ENCODE measurements at places on chromosomes 7 and 10.

DNA sequence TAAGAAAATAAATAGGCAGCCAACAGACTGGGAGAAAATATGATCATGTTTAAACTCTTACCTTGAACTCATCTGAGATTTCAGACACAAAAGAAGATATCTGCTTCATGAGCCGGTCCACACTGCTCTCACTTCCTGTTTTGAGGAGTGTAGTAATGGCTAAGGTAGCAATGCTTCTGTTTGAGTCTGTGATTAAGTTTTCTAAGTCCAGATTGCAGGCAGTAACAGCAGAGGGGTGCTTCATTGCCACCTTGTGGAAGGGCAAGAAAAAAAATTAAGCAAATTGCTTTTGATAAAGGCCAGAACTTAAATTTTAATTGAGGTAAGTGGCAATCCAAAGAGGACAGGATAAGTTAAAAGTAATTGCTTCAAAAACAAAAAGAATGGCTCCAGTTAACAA, 69.1 kb downstream of the MEST start:
- no peak for DNase-seq

DNA sequence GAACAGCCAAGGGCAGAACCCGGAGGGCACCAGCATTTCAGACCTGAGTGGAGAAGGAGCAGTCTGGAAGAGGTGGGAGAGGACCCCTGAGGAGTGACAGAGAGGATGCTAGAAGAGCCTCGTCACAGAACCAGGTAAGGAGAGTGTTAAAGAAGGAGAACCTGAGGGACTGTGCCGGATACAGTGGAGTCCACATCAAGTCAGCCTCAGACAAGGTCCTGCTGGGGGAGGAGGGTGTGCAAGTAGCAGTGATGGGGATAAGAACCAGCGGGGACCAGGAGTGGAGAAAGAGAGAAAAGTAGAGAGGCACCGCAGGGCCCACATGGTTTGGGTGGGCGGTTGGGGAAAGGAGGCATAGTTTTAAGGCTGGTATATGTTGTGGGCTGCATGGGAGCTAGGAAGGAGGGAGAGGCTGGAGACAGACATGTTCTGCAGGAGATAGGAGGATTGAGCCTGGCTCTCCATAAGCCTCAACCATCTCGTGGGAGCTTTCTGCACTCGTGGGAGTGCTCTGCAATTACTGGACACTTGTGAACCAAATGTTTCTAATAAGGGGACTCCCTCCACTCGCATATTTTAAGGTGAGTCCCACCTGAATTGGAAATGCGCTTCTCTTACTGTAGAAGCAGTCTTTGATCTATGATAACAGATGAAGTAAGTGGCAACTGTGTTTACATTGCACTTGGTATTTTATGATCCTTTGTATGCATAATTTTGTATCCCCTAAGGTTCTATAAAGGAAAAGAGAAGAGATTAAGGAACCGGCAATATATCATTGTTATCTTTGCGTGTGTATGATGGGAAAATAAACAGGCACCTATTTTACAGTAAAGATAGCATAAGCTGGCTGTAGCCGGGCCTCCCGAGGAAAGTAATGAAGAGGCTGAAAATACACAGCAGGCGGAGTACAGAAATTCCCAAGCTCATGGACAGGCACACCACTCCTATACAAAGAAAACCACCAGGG, 154.8 kb downstream of the ADAM12 start:
- DNase-seq: no peak

- no peak for DNase-seq
Observed at GRCh38 chr7:56491636-56492425, 375.6 kb upstream of the NUPR2 start.

DNA sequence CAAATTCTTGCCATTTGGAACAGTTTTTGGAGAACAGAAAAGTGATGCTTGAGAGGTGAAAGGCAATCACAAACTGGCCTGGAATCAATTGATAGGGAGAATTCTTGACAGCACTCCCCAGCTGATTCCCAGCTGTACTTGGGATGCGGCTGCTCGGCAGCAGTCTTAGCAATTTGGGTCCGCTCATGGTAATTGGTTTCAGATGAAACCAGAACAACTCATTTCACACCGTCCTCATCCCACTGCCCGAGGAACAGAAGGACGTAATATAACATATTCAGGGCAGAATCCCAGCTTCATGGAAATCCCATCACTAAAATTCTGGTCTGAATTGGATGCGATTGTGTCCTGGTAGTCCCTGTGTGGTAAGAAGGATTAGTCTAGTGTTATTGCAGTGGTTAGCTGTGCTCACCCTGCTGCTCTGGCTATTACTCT, 223.3 kb upstream of the FERD3L start:
- no peak for DNase-seq

DNA sequence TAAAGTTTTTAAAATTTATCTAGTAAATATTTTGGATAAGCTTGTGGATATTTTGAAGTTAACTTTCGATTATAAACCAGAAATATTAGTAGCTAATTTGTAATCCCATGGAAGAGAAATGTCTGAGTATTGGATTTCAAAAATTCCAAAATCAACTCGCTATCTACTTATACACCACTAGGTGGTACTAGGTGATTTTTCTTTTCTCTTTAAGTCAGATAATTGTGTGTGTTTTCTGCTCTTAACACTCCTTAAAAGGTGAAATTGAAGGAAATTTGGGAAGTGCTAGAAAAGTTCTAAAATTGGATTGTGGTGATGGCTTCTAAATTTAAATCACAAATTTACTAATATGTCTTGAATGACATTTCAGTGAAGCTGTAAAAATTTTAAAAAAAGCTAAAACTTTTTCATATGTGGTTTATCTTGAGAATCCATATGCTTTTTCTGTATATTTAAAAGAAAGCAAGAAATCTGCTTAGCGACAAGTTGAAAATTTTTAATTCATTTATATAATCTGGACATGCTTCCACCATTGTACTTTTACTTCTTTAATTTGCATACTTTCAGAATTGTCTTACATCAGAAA, 90.2 kb downstream of the IPMK start:
- no peak for DNase-seq

DNA sequence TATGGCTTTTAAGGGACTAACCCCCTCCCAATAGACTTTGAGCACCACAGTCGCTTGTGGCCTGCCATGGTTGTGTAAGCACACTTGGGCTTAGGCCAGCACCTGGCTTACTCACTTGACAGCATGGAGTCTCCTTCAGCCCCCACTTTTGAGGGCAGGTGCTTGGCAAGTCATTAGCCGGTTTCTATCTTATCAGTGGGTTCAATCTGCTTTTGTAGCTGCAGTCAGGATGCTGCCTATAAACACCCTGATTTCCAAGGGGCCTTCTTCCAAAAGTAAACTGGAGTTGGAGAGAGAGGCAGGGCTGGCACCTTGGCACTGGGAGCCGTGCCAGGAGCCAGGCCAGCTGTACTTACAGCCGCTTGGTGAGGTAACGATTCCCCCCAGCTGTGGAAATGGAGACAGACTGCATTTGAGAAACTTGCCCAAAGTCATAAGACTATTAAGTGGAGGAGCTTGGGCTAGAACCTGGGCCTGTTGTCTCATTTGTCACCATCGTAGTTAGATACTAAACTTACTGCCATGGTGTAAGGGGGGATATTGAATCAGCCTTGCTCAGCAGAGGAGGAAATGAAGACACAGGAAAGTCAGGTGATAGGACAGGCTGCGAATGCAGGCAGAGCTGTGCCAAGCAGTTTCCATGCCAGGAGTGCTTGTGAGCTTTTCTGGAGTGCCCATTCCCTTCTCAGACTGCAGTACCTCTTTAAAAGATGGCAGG, 92.2 kb upstream of the EFCAB10 start:
- DNase-seq: no peak

GRCh38 chr7:158063850-158064610, 523.6 kb downstream of the PTPRN2 start:
- DNase-seq: no peak

DNA sequence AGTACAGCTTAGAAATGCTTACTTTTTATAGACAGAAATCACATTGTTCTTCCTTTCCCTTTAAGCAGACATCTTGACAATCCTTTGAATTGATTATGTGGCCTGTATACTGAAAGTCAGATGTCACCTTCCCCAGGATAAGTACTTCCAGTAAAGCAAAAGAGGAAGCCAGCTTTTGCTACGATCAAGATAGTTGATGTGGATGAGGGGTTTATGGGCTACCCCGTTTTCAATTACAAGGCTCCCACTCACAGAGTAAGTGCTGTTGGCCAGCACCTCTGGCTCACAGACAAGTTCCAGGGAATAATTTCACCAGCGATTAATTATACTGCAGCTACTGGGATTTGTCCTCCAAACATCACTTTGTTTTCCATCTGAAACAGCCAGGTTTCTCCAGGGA, 95.1 kb upstream of the SAMD8 start:
- no peak for DNase-seq

- DNase-seq: no peak
Observed at GRCh38 chr7:26005683-26006410, 146.2 kb upstream of the NFE2L3 start.

GRCh38 chr7:20393616-20394015, 62.9 kb downstream of the ITGB8 start:
- DNase-seq: no peak
